ENCODE measurements at places on chromosomes 2 and 18.

DNA sequence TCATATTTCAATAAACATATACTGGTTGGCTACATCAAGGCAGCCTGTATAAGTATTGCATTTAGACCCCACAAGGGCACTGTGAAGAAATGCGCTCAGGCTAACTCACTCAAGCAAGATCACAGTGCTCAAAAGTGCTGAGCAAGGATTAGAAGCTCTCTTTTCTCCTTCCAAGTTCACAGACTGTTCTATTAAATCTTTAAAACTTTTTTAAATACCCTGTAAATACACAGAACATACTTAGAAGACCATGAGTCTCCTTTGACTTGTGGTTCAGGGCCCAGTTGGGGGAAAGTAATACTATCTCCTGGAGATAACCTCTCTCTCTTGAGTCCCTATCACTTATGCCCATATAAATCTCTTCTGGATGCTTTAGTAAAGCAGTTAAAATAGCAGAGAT lies 152.9 kb downstream of the SP3 start:
- no peak for DNase-seq

GRCh38 chr2:113895819-113896563 lies 6.1 kb downstream of the ACTR3 start:
- no peak for DNase-seq

DNA sequence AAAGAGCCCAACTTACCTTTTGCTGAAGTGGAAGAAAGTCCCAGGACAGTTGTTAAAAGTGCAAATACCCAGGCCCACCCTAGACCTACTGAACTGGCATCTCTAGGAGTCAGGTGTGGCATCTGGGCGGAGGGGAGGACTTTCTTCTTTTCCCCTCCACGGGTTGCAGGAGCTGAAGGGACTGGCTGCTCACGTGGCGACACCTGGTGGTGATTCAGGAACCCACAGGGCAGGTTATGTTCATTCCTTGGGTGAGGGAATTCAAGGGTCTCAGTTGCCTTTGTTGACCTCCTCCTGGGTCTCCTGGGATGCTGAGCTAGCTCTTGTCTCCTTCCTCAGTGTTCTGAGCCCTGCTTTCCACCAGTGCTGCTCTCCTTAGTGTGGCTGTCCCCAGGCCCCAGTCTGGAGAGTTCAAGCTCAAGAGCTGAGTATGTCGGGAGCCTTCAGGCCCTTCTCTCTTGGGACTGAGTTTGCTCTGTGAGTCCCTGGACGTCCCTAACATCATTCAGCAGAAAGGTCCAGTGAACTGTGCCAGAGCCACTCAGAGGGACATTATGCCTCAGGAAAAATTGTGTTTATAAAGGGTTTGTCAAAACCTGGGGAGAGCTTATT lies 56.9 kb downstream of the DYSF start:
- DNase-seq, result peak; percentile 80

GRCh38 chr18:24428709-24429108 lies 2.2 kb downstream of the IMPACT start:
- DNase-seq, result no peak

GRCh38 chr2:152054593-152054992 lies 44.3 kb downstream of the CACNB4 start:
- DNase-seq, result no peak

- DNase-seq, result no peak
These were observed 3.1 kb downstream of the NFE2L2 start for GRCh38 chr2:177261116-177262060.

DNA sequence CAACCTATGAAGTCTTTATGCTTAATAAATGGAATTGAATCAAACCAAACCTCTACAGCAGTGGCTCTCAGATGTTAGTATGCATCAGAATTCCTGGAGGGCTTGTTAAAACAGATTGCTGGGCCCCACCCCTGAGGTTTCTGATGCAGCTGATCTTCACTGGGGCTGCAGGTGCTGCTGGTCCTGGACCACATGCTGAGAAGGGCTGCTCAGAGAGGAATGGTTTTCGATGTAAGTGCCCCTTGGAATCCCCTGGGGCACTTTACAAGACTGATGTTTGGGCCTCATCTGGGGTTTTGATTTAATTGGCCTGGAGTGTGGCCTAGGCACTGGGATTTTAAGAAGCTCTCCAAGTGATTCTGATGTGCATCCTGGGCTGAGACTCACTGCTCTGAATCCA lies 403.8 kb upstream of the HS6ST1 start:
- DNase-seq, result no peak

- no peak for DNase-seq
These were observed 28.0 kb downstream of the TRPM8 start for GRCh38 chr2:233945146-233945545.

GRCh38 chr18:59800897-59801296 lies 98.9 kb upstream of the PMAIP1 start:
- no peak for DNase-seq

- no peak for DNase-seq
These were observed 251.9 kb downstream of the TTC32 start for GRCh38 chr2:19649785-19650380.

DNA sequence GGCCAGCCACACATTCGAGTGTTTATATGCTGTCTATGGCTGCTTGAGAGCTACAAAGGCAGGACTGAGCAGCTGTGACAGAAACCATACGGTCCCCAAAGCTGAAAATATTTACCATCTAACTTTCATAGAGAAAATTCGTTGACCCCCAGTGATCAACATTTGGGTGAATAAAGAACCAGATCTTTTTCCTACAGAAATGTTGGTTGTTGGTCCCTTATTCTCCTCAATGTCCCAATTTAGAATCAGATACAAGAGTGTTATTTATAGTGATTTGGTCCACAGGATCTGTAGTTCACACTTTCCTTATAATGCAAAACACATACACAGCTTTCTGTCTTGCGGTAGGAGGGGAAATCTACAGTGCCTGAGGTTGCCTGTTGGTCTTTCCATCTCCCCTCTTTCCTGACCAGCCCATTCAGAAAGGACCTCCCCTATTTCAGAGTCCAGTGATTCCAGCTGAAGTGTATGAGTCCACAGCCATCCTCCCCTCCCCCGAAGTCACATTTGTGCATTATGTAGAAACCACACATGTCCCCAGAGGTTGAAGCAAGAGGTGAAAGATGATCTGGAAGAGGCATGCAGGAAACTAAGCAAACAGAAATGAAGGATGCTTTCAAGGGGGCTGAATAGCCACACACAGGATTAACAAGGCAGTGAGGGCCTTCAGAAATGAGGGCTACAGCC lies 61.9 kb downstream of the SPRED2 start:
- DNase-seq, result no peak

GRCh38 chr18:76335859-76336640 lies 159.0 kb downstream of the ZNF516 start:
- DNase-seq, result no peak

DNA sequence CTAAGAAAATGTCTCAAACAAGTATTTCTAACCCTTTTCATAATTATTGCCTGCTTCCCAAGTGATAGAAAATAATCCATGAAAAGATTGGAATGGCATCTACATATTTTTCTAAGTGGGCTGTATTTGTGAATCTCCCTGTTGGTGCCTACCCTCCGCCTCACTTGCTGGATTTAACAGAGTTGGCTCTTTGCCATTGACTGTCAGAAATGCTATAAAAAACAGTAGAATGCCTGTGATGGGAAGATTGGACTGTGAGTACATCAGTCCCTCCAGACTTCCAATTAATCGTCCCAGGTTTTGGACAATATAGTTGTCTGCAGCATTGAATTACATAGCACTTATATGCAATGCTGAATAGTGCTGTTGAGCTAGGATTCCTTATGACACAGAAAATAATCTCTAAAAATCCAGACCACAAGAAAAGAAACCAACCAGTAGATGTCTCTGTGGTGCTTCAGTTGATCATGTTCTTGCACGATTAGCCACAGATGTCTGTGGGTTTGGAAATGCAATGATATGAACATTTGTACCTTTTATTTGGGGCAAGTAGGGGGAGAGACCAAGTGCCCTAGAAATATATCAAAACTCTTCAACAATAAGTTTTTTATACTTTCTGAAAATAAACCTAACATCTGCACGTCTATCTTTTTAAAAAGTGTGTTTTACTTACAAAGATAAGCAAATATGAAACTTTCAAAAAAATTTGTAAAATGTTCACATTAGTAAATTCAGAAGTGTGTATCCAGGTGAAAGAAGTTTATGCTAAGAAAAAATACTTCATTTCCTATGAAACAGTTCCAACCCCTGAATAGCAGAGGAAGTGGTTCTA lies 88.5 kb downstream of the DYNAP start:
- DNase-seq, result no peak

GRCh38 chr2:222683805-222684204 lies 12.3 kb downstream of the MOGAT1 start:
- DNase-seq, result no peak

GRCh38 chr2:99959261-99960014 lies 183.0 kb downstream of the AFF3 start:
- DNase-seq, result no peak

DNA sequence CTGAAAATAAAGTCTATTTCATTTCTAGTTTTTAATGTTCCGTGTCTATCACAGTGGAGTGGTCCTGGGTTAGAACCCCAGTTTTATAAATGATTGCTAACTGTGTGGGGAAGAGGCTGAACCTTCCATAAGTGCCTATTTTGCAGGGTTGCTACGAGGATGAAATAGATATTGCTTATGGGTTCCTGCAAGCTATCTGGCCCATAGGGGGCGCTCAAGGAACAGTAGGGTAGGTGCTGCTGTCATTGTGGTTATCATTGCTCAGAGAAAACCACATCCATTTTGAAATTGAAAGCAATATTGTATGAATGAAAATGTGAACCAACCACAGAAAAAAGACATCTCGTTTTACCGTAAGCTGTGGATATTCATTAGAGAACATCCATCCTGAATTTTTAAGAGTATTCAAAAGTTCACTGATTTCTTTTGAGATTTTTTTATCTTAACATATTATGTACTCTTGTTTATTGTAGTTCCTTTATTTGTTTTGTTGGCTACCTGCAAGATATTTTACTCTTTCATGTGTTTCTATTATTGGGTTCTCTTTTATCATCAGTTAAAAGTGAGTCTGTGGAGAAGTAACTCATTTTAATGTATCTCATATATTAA lies 261.6 kb downstream of the NAPG start:
- DNase-seq, result peak; percentile 92

DNA sequence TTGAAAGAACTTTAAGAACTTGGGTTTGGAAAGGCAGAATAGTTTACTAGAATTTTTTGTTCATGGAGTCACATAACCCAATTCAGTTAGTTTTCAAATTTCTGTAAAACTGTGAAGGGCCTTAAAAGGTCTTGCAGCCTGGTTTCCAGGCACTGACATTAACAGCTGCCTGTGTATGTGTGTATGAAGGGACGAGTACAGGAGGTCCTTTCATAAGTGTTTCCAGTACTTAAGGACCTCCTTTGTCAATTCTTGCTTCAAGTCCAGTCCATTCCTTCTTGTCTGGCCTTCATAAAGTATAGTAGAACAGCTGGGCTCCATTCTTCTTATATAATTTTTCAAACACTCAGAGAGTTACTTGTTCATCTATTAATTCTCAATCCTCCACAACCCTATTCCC lies 136.5 kb downstream of the NR4A2 start:
- no peak for DNase-seq

DNA sequence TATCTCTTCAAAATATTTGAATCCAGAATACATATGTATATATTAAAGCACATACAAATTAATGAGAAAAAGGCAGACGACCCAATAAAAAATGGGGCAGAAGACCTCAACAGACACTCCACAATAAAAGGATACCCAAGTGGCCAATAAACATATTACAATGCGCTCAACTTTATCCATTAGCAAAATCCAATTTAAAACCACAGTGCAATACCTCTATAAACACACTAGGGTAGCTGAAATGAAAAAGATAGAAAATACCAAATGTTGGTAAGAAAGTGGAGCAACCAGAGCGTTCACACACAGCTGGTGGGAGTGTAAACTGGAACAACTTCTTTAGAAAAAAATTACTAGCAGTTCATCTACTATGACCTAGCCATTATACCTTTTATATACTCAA lies 75.3 kb downstream of the CCDC148 start:
- no peak for DNase-seq

DNA sequence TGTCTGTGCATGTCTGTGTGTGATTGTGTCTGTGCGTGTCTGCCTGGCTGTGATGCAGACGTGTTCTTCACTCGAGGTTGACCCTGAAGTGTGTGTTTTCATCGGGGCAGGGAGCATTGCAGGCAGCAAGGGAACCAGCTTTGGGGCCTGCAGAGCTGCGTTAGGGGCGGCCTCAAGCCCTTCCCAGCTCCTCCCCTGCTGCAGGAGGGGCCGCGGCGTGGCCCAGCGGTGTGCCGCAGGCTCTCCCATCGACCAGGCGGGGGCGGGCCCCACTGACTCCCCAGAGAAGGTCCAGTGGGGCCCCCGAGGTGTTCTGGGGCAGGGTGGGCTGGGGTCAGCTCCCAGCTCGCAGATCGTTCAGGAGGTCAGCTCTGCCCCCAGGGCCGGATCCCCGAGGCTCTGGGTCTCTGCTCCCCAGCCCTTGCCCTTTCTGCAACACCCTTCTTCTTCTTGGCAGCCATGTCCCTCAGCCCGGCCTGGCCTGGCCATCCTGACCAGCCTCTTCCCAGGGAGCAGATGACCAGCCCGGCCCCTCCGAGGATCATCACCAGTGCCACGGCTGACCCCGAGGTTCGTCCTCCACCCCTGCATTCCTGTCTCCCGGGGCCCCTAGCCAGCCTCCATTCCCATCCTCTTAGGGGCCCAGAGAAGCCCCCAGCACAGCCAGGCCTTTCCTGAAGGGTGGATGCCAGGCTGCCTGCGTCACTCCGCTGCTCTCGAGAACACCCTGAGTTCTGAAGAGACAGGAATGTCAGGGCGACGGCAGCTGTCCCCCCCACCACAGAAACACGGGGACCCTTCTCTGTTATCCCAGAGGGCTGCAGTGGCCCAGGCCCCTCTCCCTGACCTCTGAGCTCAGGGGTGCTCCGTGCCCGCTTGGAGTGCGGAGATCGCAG lies 11.1 kb upstream of the KLHL30 start:
- no peak for DNase-seq

DNA sequence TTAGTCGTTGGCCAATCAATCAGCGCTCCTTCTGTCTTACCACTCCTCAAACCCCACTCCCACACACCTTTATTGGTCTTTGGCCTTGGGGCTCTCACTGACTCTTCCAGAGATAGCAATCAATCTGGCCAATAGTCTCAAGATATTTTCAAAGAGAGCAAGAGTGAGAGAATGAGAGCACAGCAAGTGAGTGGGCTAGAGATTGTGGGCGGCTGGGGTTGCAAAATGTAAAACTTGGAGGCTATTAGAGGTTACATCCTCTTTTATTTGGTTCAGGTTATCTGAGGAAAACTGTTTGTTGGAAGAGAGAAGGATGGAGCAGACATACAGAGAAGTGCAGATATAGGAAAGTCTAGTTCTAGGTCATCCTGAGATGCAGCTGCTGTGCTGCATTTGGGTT lies 32.8 kb downstream of the TACR1 start:
- DNase-seq, result no peak

Measured in stimulated activated CD4-positive, alpha-beta T cell treated with anti-CD3 and anti-CD28 coated beads, Interleukin-2, amount 100 ng/mL, for 24 hours (primary cell).